ENCODE measurements at places on chromosomes 5 and 9.
A peak's percentile ranks its signal among the peaks of the same experiment; 100 is the strongest.

DNA sequence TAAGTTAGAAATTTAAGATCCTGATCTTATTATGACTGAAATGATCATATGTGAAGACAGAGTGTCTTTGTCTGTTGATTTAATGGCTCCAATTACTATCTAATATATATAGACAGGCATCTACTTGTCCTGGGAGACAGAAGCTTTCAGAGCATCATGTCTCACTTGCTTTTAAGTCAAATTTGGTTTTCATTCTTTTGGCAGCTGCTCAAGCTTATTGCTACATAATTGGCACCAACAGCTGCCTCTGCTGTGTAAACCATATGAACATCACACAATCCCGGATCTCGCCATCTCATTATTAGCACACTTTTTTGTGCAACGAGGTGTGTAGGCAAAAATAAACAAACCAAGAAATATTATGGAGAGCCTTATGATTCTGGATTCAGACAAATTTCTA lies 1717.9 kb downstream of the EFNA5 start:
- DNase-seq = no peak

GRCh38 chr9:98249771-98250170 lies 5.7 kb downstream of the TBC1D2 start:
- no peak for DNase-seq

- no peak for DNase-seq
Observed at GRCh38 chr5:173056783-173057061, 570 bp downstream of the CREBRF start.

GRCh38 chr5:58974083-58974482 lies 391.2 kb downstream of the RAB3C start:
- DNase-seq = no peak

GRCh38 chr5:65478336-65478735 lies 3.4 kb downstream of the ADAMTS6 start:
- DNase-seq = no peak

GRCh38 chr9:92964607-92965060 lies 17.3 kb downstream of the FGD3 start:
- DNase-seq = no peak

DNA sequence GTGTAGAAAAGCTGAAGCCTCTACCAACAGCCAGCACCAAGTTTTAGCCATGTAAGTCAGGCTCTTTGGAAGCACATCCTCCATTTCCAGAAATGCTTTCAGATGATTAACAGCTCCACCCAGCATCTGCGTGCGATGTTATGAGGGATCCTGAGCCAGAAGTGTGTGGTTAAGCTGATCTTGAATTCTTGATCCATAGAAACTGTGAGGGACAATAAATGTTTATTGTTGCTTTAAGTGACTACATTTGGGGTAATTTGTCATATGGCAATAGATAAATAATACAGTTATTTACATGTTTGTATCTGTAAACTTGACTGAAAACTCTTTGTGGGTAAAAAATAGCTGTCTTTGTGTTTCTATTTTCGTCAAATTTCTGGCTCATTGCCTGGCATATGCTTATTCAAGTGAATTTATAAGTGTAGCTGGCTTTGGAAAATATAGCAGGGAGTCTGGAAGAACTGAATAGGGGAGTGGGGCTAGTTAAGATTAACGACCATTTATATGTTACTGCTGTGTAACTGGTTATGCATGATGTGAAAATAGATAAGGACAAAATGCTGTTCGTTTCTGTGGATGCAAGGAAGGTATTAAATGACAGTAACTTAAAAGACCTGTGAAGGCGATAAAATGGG lies 234.1 kb downstream of the LRRC70 start:
- DNase-seq = no peak

GRCh38 chr5:59466271-59466670 lies 427.3 kb downstream of the PDE4D start:
- DNase-seq = no peak

- no peak for DNase-seq
Observed at GRCh38 chr9:98994172-98995058, 50.7 kb downstream of the COL15A1 start.

- no peak for DNase-seq
Observed at GRCh38 chr5:36502608-36503007, 103.8 kb upstream of the SLC1A3 start.

DNA sequence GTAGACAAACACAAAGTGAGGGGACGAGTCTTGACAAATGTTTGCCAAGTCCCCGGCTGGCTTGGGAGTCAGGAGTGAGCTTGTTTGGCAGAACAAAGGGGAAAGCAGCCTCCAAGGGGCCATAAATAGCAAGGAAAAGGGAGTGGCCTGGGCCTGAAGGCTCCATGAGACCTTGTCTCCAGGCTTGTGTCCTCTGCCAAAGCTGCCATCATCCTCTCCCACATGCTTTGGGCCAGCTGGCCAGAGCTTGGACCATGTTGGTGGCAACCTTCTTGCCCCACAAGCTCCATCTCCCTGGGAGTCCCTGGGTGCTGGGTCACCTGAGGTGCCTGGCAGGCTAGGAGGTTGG lies 13.3 kb upstream of the PITX1 start:
- DNase-seq = peak; percentile 49
